ENCODE measurements at places on chromosomes 6 and 20.

DNA sequence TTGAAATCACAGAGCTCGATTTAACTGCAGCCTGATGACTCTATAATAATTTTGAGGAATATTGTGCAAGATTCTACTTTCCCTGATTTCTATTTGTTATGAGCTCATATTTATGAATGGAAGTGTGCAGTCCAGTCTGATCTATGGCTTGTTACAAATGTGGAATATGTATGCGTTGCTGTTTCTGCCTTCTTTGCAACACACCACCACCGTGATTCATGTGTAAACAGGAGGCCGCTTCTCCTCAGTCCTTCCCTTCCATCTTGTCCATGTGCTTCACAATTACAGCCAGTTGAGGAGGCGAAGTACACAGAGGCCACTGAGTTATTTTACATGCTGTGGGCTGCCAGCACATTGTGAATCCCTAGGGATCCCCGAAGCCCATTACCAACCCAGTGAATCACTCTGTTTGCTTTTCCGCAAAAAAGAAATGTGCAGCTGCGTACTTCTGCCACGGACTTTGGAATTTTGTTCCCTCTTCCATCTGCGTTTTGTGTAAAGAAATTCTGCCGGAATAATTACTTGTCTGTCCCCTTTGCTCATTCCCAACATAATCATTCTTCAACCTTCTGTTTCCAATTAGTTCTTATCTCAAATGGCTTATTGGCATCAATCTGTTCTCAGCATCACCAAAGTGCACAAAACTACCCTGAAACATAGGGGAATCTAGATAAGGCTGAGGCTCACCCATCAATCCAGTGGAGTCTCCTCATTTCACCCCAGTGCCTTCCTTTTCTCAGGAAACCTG lies 551.6 kb upstream of the CITED2 start:
- DNase-seq, result no peak

DNA sequence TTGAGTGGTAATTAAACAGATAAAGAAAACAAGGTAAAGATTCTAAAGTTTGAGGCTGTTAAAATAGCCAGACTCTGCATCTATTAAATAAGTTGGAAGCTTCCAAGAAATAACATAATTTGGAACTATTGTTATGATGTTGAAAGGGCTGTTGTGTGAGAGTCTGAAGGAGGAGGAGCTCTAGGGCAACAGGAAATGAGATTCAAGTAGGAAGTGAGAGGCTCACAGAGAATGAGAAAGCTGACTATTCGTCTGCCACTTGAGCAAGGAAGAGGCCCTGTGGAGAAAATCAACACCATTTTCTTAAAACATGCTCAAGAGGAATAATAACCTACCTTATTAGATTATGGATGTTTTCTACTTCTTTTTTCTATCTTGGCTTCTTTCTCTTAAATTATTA lies 185.2 kb downstream of the SLC24A3 start:
- DNase-seq, result no peak

DNA sequence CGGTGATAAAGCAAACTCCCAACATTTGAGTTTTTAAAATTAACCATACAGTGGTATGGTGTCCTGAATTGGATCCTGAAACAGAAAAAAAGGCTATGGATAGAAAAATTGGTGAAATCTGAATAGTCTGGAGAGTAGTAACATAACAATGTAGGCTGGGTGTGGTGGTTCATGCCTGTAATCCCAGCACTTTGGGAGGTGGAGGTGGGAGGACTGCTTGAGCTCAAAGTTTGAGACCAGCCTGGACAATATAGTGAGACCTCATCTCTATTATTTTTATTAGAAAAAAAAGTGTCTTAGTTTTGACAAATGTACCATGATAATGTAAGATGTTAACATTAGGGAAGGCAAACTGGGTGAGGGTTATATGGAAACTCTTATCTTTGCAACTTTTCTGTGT lies 11.0 kb downstream of the EEF1A1 start:
- no peak for DNase-seq

GRCh38 chr20:58996226-58996611 lies 10.8 kb downstream of the CTSZ start:
- no peak for DNase-seq

- DNase-seq, result no peak
These were observed 8.9 kb downstream of the RWDD1 start for GRCh38 chr6:116580198-116580597.
